ENCODE measurements at places on chromosomes 11 and 22.

DNA sequence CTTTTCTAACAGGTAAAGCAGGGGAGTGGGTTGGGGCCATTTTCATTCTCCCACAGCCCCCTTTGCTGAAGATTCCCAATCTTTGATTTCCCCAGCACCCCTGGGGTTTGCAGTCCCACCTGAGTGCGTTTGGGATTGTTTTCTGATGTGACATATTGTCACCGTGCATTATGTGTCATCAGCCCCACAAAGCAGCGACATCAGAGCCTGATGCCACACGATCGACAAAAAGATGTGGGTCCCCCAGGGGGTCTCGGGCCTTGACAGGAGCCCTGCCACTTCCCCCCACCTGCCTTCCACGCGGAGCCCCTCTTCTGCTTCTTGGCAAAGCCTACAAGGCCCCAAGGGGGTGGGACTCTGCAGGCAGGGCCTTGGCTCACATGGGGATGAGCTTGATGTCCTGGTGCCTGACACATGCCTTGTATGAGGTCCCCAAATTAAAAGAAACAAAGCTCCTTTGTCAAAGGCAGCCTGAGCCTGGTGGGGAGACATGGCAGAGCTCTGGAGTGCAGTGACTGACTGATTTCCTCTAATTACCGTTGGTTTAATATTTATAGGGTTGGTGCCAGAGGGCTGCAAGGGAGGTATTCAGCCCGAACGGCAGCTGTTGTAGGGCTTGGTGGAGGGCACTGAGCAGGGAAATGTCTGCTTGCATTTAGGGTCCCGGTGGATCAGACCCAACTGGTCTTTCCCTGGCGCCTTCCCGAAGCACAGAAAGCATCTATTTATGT, 149.2 kb downstream of the MIAT start:
- DNase-seq: no peak

- DNase-seq: no peak
Measured at GRCh38 chr11:72391638-72392423, 42.5 kb downstream of the CLPB start.

DNA sequence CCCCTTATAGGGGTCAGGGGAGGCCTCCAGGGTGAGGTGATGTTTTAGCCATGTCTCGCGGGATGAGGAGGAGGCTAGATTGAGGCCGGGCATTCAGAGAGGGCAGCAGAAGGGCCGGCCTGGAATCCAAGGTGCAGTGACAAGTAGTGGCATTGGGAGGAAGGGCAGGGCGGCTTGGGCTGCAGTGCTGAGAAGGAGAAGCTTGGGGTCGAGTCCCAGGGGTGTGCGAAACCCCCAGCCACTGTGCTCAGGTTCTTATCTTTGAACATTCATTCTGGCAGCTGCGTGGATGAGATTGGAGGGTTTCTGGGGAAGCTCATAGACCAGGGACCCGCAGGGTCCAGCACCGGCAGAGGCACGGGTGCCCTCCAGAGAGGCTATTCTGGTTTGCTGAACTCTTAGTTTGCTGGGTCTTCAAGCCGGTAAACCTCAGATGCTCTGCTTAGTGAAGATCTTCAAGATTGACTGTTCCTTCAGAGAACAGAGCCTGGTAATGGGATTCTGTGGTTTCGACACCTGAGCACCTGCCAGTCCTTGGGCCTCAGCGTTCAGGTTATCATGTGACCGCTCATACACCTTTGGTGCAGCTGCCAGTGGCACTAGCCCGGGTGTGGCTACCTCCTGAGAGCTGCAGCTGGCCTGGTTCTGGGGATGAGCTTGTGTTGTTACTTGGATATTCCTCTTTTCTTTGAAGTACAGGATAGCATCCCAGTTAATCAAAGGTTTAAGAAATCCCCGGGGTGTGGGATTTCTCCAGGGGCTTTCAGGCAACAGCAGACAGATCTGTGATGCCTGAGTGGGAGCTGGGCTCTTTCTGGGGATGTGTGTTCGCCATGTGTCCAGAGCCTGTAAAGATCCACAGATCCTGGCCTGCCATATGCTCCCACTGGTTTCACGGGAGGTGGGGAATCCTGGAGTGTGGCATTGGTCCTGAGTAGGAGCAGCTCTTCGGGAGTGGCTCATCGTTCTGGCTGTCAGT, 152.8 kb downstream of the TBC1D22A start:
- no peak for DNase-seq

DNA sequence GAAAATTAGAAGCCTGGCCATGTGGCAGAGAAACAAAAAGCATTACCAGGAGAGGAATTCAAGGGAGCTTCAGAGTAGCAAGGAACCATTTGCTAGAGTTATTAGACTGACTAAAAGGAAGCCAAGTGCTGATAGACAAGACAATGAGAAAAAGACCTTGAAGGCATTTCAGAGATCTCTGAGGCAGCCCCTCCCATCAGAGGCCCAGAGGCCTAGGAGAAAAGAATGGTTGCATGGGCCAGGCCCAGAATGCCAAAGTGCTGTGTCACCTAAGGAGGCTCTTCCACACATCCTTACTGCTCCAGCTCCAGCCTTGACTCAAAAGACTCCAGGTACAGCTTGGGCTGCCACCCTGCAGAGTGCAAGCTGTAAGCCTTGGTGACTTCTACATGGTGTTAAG, 61.8 kb upstream of the POU2AF2 start:
- no peak for DNase-seq

- no peak for DNase-seq
Measured at GRCh38 chr11:79437981-79438630, 2.7 kb downstream of the TENM4 start.

GRCh38 chr11:13310443-13310842, 32.9 kb downstream of the BMAL1 start:
- no peak for DNase-seq

DNA sequence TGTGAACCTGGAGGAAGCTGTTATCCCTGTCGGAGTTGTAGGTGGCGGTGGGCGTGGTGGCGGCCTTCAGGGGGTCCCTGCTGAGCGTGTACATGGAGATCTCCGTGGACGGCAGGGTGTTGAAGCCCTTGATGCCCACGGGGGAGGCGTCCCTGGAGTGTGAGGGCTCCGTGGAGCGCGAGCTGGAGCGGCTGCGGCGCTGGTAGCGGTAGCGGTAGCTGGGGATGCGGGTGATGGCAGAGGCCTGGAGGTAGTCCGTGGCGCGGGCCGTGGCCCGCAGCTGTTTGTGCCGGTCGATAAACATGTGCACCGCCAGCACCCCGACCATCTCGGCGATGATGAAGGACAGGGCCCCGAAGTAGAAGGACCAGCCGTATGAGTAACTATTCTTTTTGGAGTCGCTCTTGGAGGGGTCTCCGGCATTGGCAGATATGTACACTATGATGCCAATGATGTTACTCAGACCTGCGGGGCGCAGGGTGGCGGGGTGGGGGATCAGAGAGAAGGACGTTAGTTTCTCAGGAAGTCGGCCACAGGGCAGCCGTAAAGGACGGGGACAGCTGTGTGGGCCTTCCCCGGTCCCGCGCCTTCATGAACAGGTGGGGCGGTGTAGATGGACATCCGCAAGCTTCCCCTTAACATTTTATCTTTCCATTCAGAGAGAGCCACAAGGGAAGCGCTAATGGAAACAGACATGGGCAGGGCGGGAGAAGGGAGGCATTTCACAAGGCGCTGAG, 35.6 kb upstream of the EIF3D start:
- DNase-seq: no peak

- DNase-seq: no peak
Measured at GRCh38 chr22:27213294-27213693, 555.9 kb downstream of the MIAT start.

- DNase-seq: no peak
Measured at GRCh38 chr22:23520863-23521440, 59.1 kb downstream of the IGLL1 start.

GRCh38 chr22:26890870-26891269, 233.5 kb downstream of the MIAT start:
- no peak for DNase-seq

GRCh38 chr11:121385688-121386087, 66.4 kb upstream of the SORL1 start:
- DNase-seq: no peak

- no peak for DNase-seq
Measured at GRCh38 chr22:44132724-44133123, 48.0 kb upstream of the PARVG start.

DNA sequence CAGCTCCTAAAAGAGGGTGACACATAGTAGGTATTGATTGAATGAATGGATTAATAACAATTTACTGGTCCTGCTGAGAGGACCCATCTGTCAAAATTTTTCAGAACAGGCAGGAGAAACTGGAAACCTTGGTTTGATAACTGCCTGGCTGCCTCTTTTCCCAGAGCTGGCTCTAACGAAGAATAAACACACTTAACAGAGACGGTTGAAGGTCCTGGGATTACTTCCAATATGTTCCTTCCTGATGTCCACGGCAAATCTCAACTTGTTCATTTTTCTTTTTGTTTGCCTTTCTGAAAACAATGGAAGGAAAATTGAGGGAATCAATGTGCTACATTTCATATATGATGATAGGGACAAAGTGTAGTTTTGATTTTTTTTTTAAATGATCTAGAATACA, 76.5 kb upstream of the SYT13 start:
- DNase-seq: no peak

DNA sequence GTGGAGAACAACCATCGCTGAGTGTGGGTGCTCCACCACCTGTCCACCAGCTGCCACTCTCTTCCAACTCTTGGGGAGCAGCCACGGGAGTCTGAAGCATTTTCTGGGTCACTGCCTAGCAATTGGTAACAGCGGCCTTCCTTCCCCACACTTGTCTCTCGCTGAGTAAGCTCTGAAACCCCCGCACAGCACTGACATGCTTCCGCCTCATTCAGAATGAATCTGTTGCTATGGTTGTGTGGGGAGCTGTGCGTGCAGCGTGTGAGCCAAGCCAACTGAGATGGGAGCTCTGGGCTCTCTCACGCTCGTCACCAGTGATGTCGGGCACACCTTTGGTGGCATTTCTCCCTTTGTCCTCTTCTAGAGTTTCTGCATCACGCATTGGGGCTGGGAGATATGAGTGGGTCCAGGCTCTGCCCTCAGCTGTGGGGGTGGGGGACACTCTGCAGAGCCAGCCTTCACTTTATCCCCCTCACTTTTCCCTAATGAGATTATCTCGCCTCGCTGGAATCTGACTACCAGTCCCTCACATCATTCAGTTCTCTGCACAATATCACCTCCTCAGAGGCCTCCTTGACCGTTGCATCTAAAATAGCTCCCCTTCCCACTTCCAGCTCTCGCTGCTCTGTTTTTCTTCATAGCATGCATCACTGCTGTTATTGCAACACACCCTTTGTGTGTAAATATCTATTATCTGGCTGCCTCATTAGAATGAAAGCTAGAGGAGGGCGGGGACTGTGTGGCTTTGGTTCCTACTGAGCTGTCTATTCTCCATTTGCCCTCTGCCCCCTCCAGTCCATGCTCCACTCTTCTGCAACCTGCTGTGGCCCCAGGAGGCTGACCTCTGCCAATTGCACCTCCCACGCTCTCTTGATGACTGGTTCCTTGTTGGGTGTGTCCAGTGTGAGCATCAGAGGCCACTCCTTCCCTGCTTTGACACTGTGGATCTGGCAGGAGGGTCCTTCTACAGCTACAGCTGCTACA, 569.9 kb upstream of the CADM1 start:
- no peak for DNase-seq

DNA sequence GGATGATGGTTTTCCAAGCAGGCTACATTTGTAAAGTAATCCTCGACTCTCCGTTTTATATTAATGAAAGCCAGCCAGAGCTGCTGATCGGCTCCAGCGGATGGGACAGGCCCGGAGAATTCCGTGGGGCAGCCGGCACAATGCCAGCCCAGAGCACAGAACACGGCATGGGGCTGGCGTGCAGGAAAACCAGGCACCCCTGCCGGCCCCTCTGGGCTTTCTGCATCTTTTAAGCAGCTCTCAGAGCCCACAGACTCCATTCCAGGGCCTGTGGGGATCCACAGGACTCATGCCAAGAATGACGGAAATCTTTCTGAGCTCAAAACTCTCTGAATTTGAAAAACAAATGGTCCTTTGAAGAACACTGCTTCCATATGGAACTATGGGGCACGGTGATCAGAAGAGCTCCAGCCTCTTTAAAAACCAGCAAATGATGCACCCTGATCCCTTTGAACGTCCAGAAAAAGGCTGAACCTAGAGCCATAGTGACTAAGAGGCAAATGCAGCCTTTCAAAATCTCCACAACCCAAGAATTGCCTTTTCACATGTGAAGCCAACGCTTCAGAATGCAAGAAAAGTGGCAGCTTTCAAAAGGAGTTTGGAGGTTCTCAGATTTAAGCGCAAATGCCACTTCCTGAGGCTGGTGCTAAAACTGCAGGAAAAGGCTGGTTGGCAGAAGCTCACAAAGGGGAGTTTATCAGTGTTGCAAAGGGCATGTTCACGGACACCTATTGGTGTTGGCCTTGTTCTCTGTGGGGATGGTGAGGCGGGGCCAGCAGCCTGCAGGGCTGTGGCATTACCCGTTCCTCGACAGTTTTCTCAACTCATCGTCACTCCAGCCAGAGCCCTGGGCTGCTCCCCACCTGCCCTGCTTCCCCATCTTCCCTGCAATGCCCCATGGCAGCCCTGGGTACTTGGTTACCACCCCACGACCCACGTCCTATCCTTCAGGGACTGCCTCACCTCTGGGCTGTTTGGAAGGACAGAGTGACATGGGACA, 212.5 kb downstream of the CTTN start:
- no peak for DNase-seq

- no peak for DNase-seq
Measured at GRCh38 chr11:73001615-73002014, 140.5 kb downstream of the FCHSD2 start.

GRCh38 chr22:36299295-36299694, 46.4 kb downstream of the APOL1 start:
- no peak for DNase-seq

DNA sequence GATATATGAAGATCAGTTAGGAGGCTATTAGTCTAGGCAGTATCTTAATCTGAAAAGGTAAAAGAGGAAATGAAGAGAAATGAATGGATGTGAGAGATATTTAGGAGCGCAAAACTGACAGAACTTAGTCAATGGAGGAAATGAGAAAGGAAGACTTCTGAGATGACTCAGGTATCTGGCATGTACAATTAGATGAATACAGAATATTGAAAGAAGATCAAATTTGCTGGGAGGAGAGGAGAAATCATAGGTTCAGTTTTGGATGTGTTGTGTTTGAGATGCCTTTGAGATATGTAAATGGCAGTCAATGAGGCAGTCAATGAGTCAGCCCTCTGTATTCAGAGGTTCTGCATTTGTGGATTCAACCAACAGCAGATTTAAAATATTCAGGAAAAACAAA, 42.9 kb upstream of the GAB2 start:
- DNase-seq: no peak

- DNase-seq: no peak
Measured at GRCh38 chr11:7572001-7572712, 58.4 kb downstream of the PPFIBP2 start.

All from naive B cell (primary cell).